ENCODE measurements at places on chromosomes 1 and 21. TPM values are rescaled to one million over a fixed set of nuclear protein-coding genes. Genes with fewer than 3 reads are reported as not detected.

GRCh38 chr1:76336931-76337371 is 262.4 kb downstream of the ST6GALNAC3 start:
- H3K36me3 ChIP-seq: no peaks in the 10 kb centered on the region
- no peak overlapping the region for H3K4me3 ChIP-seq
- no peak for DNase-seq
- H3K27me3 ChIP-seq: peaks cover 1% of the 10 kb centered on the region
- no peak overlapping the region for H3K27ac ChIP-seq
- no peaks in the 10 kb centered on the region for H3K4me1 ChIP-seq

Gene AMPD1
- polyA plus RNA-seq: not detected

DNA sequence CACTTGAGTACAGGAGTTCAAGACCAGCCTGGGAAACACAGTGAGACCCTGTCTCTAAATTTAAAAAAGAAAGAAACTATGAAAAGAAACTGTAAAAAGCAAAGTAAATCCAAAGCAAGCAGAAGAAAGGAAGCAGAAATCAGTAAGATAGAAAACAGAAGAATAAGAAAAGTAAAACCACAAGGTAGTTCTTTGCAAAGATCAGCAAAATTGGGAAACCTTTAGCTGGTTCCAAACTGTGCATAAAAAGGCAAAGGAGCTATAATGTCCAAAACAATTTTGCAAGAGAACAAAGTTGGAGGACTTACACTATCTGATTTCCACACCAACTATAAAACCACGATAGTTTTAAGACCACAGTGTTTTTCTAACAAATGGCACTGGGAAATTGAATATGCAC is 218.8 kb downstream of the RPS6KC1 start:
- peaks cover 40% of the 10 kb centered on the region for H3K36me3 ChIP-seq
- H3K27me3 ChIP-seq: peaks cover 3% of the 10 kb centered on the region
- H3K27ac ChIP-seq: no peak overlapping the region
- no peak overlapping the region for H3K4me3 ChIP-seq

Gene GNG12
- not detected for polyA plus RNA-seq

- H3K4me1 ChIP-seq: peaks cover 31% of the 10 kb centered on the region
- no peaks in the 10 kb centered on the region for H3K27me3 ChIP-seq
- H3K27ac ChIP-seq: peak overlapping the region; percentile 9
- H3K36me3 ChIP-seq: no peaks in the 10 kb centered on the region
- H3K4me3 ChIP-seq: peak overlapping the region; percentile 34
- peak; percentile 3 for DNase-seq
Measured at GRCh38 chr1:212635141-212635631, 26.6 kb downstream of the ATF3 start.
